Neural progenitor cell (in vitro differentiated cells): ENCODE measurements at places on chromosomes 7 and 10.
A peak's percentile ranks its signal among the peaks of the same experiment; 100 is the strongest.

GRCh38 chr7:1175967-1176851 lies 16.2 kb upstream of the ZFAND2A start:
- peak; percentile 83 for DNase-seq

GRCh38 chr10:43115881-43116595 lies 22.2 kb upstream of the CSGALNACT2 start:
- no peak for DNase-seq

GRCh38 chr7:142440219-142440905 lies 182.5 kb upstream of the PRSS58 start:
- DNase-seq: no peak

- no peak for DNase-seq
Measured at GRCh38 chr7:94133460-94133859, 129.3 kb upstream of the BET1 start.

DNA sequence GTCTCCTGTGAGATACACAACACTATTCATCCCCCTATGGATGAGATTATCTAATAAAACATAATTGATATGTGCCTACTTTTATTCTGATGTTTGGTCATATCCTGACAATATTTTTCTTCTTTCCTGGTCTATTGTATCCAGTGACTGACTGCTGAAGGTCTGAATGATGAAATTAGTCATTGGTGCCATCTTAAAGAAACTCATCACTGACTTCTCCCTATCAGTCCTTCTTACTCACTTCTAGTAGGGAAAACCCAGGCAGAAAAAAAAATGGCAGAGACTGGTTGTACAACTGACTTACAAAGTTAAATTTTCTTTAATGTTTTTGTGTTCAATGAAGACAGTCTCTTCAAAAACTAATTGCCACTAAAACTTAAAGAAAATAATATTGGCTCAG lies 377.4 kb downstream of the HTR7 start:
- no peak for DNase-seq

- no peak for DNase-seq
Measured at GRCh38 chr10:60733826-60734225, 44.5 kb upstream of the CDK1 start.

- no peak for DNase-seq
Measured at GRCh38 chr7:41448104-41448503, 254.8 kb downstream of the INHBA start.
